ENCODE measurements at places on chromosomes 16 and 17. TPM values are rescaled to one million over a fixed set of nuclear protein-coding genes. Genes with fewer than 3 reads are reported as not detected.

Gene PROCA1
- polyA plus RNA-seq = 0.44 TPM

Gene GALK1
- polyA plus RNA-seq = 47.3 TPM

Gene FBXW10
- not detected for polyA plus RNA-seq

Gene LPO
- polyA plus RNA-seq = 0.11 TPM

Gene MMP28
- polyA plus RNA-seq = 0.25 TPM

Gene ALDH3A1
- 0.55 TPM for polyA plus RNA-seq

Gene SARM1
- 5.8 TPM for polyA plus RNA-seq

Gene SLC4A1
- not detected for polyA plus RNA-seq

Gene GPR179
- not detected for polyA plus RNA-seq

Gene DYNLL2
- 1.0 TPM for polyA plus RNA-seq

Gene ABCC3
- 35.0 TPM for polyA plus RNA-seq

Gene KRTAP1-5
- 134 TPM for polyA plus RNA-seq

DNA sequence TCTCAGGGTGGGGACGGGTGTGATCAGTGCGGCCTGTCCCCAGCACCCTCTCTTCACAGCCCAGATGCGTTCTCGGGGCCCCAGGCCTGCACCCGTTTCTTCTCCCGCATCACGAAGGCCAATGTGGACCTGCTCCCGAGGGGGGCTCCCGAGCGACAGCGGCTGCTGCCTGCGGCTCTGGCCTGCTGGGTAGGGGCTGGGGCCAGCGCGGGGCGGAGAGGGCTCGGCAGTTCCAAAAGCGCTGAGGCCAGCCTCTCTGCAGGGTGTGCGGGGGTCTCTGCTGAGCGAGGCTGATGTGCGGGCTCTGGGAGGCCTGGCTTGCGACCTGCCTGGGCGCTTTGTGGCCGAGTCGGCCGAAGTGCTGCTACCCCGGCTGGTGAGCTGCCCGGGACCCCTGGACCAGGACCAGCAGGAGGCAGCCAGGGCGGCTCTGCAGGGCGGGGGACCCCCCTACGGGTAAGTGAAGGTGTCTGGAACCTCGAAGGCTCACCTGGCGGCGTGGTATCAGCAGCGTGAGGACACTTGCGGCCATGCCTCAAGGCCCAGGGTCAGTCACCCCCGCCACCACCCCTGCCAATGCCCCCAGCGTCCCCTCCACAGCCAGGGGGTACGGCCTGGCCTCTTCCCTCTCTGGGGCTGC, 4.4 kb downstream of the MSLN start:
- DNase-seq = no peak

- DNase-seq = no peak
Measured at GRCh38 chr17:8477715-8478441, 42.2 kb downstream of the NDEL1 start.

GRCh38 chr16:86626966-86627365, 48.6 kb downstream of the FOXL1 start:
- DNase-seq = peak; percentile 25

- no peak for DNase-seq
Measured at GRCh38 chr17:61388561-61389356, 10.9 kb upstream of the TBX2 start.

- no peak for DNase-seq
Measured at GRCh38 chr17:145671-146541, 8.5 kb downstream of the SCGB1C2 start.

- peak; percentile 31 for DNase-seq
Measured at GRCh38 chr16:46817961-46818360, 13.0 kb downstream of the C16orf87 start.

DNA sequence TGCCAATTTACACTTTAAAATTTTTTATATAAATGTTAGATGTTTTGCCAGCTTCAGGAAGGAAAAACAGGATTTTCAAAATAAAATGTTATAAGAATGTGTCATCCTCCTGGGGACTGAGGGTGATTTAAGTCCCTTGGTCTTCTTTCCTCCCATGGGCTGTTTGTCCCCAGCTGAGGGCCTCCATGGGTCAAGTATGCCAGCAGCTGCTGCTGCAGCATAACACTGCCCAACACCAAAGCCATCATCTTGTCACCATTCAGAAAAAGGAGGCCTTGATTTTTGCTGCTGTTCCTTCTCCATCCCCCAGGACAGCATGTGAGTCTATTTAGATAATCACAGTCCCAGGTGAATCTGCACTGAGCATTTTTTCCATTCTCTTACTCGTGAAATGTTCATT, 188.5 kb downstream of the LGALS9B start:
- no peak for DNase-seq

DNA sequence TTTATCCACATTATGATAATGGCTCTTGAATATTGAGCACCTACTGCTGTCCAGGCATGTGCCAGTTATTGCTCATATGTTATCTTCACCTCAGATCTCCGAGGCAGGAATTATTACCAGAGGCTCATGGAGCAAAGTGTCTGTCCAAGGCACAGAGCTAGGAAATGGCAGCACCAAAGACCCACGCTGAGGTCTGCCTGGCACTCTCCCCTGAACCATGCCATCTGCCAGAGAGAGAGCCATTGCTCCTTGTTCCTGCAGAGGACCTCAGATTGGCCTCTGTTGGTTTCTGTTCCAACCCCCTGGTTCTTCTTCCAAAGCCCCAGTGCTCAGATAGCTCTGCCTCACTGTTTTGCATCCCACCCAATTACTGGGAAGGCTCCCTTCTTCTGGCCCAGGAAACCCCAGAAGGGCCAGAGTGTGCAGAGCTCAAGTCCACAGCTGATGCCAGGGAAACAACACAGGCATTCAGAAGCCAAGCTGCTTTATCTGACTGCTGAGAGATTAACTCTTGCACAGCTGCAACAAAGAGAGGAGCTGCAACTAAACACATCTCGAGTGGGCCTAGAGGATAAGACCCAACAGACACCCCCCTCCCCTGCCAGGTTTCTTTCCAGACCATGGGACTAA, 5.9 kb downstream of the ASIC2 start:
- no peak for DNase-seq

DNA sequence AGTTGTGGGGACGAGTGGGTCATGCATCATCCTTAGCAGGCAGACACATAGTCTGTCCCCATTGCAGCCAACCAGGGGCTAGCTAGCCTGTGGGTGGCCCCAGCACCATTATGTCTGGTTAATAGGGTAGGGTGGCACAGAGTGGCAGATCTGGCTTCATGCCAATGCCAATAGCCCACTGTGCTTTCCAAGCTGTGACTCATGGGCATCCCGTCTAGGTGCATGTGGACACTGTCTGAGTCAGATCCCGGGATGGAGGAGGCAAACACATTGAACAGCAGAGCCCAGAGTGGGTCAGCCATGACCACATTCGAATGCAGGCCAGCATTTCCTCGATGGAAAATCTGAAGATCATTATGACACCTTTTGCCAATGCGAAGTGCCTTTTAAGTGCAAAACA, 2.5 kb downstream of the HS3ST2 start:
- peak; percentile 18 for DNase-seq

DNA sequence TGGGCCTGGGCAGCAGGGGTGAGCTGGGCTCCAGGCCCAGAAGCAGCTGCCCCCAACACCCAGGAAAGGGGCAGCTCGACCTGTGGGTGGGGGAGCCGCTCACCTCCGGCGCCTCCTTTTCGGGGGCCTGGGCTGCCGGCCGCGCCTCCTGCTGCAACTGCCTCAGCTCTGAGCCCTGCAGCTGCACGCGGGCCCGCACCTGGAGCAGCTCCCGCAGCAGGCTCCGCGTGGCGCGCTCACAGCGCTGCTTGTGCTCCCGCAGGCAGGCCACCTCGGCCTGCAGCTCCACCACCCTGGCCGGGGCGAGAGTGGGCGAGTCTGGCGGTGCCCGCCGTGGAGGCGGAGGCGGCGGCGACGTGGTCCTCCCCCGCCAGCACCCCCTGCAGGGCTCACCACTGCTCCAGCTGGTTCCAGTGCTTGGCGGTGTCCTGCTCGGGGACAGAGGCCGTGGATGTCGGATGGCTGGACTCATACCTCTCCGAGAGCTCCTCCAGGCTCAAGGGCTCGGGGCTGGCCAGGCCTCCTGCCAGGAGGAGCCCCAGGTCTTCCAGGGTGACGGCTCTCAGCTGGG, 868 bp downstream of the CCDC154 start:
- no peak for DNase-seq

- no peak for DNase-seq
Measured at GRCh38 chr17:7807206-7807605, 26.8 kb upstream of the KDM6B start.

DNA sequence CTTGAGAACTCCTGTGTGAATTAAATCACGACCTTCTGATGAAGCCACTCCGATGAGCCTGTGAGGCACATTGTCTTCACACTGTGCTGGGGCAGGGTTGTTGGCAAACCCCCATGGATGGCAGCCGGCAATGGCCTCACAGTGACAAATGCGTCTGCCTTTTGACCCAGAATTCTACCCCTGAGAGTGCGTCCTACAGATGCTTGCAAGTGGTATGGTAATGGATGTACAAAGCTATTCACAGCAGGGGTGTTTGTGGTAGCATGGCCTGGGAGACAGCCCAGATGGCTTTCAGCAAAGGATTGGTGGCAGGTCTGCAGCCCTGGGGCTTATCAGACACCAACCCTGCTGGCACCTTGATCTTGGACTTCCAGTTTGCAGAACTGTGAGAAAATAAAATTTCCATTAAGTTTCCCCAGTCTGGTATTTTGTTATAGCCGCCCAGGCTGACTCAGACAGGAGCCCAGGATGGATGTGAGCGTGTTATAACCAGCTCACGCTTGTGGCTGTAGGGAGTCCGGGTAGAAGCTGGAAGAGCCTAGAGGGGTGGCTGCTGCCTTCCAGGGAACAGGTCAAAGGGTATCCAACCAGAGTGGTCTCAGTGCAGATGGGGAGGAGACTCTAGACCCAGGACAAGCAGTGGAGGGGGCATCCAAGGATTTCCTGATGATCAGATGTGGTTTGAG, 10.1 kb downstream of the AFMID start:
- DNase-seq = no peak

- no peak for DNase-seq
Measured at GRCh38 chr16:85190572-85190971, 78.3 kb upstream of the CIBAR2 start.

GRCh38 chr17:72462814-72463213, 342.0 kb downstream of the SOX9 start:
- no peak for DNase-seq

GRCh38 chr17:4872786-4873185, 26.6 kb upstream of the C17orf107 start:
- no peak for DNase-seq

- no peak for DNase-seq
Measured at GRCh38 chr17:82980632-82981031, 98.8 kb upstream of the METRNL start.

- no peak for DNase-seq
Measured at GRCh38 chr17:39600288-39600996, 7.3 kb downstream of the NEUROD2 start.

DNA sequence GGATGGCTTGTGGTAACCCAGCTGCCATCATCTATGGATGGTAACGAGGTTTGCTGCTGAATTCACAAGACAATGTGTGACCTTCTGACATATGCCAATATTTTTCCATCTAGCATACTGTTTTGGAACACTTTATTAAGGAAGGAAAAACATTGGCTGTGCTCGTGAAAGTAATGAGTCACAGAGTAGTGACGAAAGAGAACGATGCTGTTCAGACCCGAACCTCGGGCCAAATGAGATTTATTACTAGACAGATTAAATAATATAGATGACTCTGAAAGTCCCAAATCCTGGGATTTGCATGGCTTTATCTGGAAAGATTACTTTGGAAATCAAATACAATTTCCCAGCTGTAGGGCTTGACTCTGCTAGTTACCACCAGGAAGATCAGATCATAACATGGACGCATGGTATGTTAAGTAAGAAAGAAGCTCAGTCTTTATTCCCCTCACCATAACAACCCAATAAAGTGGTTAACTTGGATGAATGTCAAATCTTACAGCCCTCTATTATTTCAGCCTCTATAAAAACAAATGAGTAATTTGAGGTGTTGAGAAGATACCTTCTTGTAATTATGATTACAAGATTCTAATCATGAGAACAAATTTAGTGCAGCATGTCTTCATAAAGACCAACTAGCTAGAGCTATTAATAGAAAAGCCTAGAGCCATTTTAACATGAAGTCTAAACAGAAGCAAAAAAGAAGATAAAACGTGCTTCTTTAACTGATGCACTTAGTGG, 32.6 kb downstream of the ERN1 start:
- peak; percentile 69 for DNase-seq

- no peak for DNase-seq
Measured at GRCh38 chr17:34670618-34671017, 91.2 kb downstream of the TMEM132E start.
